ENCODE measurements at places on chromosomes 12 and 14.

DNA sequence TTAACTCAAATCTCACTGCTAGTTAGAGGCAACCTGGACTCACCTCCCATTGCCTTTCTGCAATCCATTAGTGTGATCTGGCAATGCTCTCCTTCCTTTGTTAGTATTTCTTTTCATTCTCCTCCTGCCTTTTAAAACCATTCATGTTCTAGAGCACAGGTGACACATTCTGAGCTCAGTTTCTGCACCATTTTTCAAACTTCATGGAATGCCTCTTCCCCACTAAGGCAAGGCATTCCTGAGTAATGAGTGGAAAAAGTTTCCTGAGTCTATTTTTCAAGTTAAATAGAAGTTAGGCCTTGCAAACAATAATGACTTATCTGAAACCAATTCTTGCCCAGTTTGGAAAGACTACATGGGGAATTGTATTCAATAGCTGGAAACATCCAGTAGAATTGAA, 1001.8 kb downstream of the BCL11B start:
- no peak overlapping the region for H3K4me3 ChIP-seq
- DNase-seq: no peak
- H3K27me3 ChIP-seq: no peaks in the 10 kb centered on the region

DNA sequence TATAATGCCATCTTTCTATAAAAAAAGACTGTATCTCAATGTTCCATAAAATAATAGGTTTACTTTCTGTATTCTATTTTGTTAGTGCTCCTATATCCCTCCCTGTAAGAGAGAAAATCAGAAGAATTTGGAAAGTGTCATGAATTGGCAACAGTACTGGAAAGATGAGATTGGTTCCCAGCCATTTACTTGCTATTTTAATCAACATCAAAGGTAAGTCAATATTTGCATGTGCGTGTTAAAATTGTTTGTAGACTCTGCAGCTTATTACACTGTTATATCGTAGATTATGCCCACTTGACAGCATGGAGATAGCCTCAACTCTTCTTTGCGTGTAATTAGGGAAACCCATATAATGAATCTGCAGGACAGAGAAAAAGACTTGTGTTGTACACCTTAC, 34.0 kb downstream of the KCNMB4 start:
- no peak overlapping the region for H3K4me3 ChIP-seq
- no peaks in the 10 kb centered on the region for H3K4me1 ChIP-seq
- no peak for DNase-seq
- H3K27me3 ChIP-seq: no peaks in the 10 kb centered on the region
- no peaks in the 10 kb centered on the region for H3K36me3 ChIP-seq
- H3K27ac ChIP-seq: no peak overlapping the region

DNA sequence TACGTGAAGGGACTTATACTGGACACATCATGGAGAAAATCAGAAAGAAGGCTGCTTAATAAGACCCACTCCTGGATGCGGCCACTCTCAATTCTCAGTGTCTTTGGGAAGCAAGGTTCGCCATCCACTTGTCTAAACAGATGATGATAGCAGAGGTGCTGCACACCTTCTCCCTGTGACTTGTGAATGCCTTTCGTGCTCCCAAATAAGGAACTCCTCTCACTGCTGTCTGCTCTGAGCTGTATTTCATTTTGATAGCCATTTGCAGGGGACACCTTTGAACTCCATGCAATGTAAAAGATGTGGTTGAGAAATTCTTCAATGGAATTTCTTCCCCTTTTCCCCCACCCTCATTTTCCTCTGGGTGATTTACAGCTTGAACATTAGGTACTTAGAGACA, 11.6 kb downstream of the RMST start:
- H3K4me3 ChIP-seq: no peak overlapping the region
- no peaks in the 10 kb centered on the region for H3K36me3 ChIP-seq
- H3K27me3 ChIP-seq: no peaks in the 10 kb centered on the region
- H3K27ac ChIP-seq: no peak overlapping the region
- DNase-seq: no peak

DNA sequence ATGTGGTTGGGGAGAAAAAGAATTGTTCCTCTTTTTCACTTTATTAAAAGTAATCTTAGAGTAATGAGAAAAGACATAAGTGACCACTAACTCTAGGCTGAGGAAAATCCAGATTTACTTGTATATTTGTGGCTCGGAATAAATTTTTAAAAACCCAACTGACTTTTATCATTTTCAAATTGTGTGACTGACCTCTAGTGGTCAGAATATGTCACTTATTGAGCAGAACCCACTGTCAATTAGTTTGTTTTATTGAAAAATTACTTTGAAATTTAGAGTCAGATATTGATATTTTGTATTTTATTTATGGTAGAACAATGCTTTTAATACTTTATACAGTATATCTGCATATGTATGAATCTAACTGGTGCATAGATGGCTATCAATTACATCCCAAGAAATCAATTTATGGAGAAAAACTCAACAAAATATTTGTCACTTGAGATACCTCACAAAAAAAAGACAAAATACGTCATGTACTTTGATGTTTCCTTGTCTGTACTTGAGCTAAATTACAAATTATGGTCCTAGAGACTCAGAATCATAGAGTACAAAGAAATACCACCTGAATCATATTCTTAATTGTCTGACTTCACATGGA, 229.4 kb downstream of the CNTN1 start:
- no peaks in the 10 kb centered on the region for H3K27me3 ChIP-seq
- no peaks in the 10 kb centered on the region for H3K36me3 ChIP-seq
- no peak overlapping the region for H3K4me3 ChIP-seq
- no peak overlapping the region for H3K27ac ChIP-seq
- DNase-seq: no peak
- H3K4me1 ChIP-seq: no peaks in the 10 kb centered on the region

DNA sequence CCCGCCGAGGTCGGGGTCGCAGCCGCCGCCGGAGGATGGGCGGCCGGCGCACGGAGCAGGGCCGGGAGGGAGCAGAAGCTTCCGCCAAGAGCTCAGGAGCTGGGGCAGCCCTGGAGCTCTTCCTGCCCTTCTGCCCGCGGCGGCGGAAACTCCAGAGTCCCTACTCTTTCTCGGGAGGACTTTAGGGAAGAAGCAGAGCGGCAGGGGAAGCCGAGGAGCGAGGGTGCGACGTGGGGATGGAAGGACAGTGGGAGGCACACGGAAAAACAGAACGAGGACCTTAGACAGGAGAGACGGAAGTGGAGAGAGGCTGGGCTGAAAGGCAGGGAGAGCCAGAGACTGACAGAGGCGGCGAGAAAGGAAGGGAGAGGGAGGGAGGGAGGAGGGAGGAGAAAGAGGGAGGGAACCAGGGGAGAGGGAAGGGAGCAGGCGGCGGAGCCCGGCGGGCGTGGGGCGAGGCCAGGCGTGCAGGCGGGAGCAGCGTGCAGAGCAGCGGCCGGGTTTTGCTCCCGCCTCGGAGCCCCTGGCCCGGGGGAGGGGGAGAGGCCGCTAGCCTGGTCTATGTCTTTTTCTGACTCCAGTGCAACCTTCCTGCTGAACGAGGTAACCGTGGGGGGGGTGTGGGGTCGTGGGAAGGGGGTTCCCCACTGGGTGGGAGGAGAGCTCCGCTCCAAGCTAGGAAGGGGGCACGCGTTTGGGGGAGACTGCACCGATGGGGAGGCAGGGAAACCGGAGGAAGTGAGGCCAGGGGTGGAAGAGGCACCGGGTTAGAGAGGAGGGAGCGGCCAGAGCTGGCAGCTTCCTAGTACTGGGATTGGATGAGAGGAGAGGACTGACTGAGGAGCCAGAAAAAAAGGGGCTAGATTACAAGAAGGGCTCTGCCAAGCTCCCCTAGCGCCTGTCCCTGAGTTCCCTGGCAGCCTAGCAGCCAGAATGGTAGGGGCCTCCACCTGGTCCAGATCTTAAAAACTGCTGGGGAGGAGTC, 2.9 kb upstream of the CACNB3 start:
- H3K4me1 ChIP-seq: peaks cover 44% of the 10 kb centered on the region
- peak overlapping the region; percentile 75 for H3K27ac ChIP-seq
- H3K36me3 ChIP-seq: no peaks in the 10 kb centered on the region
- peak; percentile 79 for DNase-seq

DNA sequence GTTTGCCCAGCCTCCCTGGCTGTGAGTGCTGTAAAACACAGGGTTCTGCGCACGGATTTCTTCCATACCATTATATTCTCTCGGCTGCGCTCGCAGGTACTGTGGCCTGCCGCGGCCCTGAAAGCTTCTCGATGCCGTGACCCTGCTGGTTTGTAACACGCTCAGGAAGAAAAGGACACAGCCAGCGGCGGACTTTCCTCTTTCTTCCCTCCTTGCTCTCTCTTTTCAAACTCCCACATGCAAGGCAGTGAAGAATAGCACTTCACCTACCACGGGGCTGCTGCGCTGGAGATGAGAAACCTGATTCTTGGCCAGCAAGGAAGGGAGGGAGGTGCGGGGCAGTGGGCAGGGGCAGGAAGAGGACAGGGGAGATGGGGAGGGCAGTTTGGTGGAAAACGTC, 130.2 kb downstream of the RBM19 start:
- no peaks in the 10 kb centered on the region for H3K4me1 ChIP-seq
- H3K27ac ChIP-seq: no peak overlapping the region
- H3K4me3 ChIP-seq: no peak overlapping the region
- H3K36me3 ChIP-seq: no peaks in the 10 kb centered on the region
- DNase-seq: no peak

- no peak overlapping the region for H3K27ac ChIP-seq
- no peak for DNase-seq
These were observed 170.8 kb downstream of the ESR2 start for GRCh38 chr14:64123241-64123822.

DNA sequence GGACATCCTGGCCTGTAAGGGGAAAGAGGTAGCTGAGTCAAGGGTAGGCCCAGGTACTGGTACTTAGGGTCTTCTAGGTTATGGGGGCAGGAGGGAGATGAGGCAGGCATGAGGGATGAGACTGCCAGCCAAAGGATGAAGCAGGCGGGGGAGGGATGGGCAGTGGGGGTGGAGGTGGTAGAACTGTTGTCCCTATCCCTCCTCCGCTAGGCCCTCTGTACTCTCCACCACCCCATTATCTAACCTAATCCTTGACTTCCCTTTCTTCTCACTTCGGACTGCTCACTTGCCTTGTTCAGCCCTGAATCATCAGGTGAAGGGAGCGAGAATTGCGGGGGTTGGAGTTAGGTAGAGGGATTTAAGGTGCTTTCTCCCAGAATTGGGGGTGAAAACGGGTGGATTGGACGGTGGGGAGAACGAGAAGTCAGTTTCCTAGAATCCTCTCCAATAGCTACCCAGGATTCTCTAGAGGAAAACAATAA, 562 bp downstream of the PAN2 start:
- peak overlapping the region; percentile 95 for H3K27ac ChIP-seq
- H3K4me1 ChIP-seq: peaks cover 14% of the 10 kb centered on the region
- peaks cover 4% of the 10 kb centered on the region for H3K36me3 ChIP-seq
- DNase-seq: no peak
- no peaks in the 10 kb centered on the region for H3K27me3 ChIP-seq

GRCh38 chr12:26874501-26875296, 41.7 kb upstream of the ITPR2 start:
- DNase-seq: no peak
- H3K36me3 ChIP-seq: no peaks in the 10 kb centered on the region
- peaks cover 37% of the 10 kb centered on the region for H3K4me1 ChIP-seq
- no peaks in the 10 kb centered on the region for H3K27me3 ChIP-seq

DNA sequence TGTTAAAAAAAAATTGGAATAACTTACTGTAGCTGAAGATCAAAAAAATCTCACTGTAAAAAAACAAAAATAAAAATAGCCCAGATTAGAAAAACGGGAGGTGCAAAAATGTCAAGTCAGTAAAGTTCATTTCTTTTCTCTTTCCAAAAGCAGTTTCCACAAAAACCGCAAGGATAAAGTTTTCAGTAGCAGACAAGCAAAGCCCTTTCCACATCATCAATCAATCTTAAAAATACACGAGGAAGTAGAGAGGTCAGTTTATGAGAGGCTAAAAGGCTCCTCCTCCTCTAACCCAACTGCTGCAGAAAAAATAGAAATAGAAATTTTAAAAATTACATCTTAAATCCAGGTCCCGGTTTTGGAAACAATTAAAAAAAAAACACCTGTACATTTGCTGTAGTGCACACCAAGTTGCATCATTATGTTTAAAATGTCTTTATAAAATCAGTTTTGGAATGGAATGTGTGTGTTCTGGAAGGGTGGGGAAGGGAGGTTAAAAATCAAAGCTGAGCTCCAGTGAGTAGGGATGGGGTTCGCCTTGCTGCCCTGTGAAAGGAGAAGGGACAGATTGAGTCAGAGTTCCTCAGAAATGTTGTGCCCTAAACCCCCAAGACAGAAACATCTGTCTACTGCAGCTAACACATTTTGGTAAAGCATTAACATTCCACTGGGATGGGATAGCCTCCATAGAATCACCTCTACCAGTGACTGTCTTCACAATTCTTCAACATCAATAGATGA, 5.8 kb downstream of the HNRNPC start:
- H3K4me1 ChIP-seq: peaks cover 85% of the 10 kb centered on the region
- no peaks in the 10 kb centered on the region for H3K27me3 ChIP-seq
- no peak overlapping the region for H3K27ac ChIP-seq
- DNase-seq: no peak
- H3K36me3 ChIP-seq: peaks cover 57% of the 10 kb centered on the region

- no peaks in the 10 kb centered on the region for H3K4me1 ChIP-seq
- peaks cover 70% of the 10 kb centered on the region for H3K36me3 ChIP-seq
- no peak overlapping the region for H3K4me3 ChIP-seq
- no peaks in the 10 kb centered on the region for H3K27me3 ChIP-seq
- no peak for DNase-seq
These were observed 7.7 kb downstream of the PAN2 start for GRCh38 chr12:56326126-56326525.

DNA sequence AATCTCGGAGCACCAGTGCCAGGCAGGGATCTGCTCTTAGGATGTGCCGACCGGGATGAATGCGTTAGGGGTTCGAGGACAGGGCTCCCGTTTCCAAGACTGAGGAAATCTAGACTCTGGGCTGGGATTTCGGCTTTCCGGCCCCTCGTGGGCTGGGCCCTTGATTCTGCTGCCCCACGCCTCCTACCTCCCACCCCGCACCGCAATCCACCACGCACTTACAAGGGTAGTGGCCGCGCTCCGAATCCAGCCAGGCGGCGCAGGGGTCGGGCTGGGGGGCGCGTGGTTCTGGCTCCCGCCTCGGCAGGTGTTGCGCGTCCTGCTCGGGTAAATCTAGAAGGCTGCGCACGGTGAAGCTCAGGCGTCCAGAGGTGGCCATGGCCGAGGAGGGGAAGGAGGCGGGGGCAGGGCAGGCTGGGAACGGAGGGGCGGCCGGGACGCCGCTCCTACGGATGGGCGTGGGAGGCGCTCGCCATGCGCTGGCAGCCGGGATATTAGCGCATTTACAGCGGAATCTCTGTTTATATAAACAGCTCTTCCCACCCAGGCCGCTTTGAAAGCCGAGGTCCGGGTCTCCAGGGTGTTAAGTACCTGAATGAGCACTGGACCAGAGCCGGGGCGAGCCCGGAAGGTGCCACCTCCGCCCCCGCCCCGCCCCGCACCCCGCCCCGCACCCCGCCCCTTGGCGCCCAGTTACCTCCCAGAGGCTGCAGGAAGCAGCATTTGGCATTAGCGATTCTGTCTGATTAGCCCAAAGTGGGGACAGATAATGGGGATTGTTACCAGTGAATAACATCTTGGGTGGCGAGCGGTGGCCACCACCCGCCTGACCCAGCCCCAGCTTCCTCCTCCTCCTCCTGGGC, at the start of gene NKX2-8:
Gene NKX2-8 (minus strand): TSS at position 604 of the 863 bp plus-strand sequence. CDS start 225 bp downstream, at position 379.
- H3K4me1 ChIP-seq: peaks cover 28% of the 10 kb centered on the region
- no peak for DNase-seq
- peak within 1 kb of the TSS; percentile 48 for H3K4me3 ChIP-seq
- no peaks in the 10 kb centered on the region for H3K36me3 ChIP-seq
- H3K27ac ChIP-seq: no peak within 1 kb of the TSS
